Fibroblast of lung (primary cell): ENCODE measurements at places on chromosomes 7 and 10. TPM values are rescaled to one million over a fixed set of nuclear protein-coding genes. Genes with fewer than 3 reads are reported as not detected.

- no peaks in the 10 kb centered on the region for H3K27me3 ChIP-seq
- no peak overlapping the region for H3K4me3 ChIP-seq
- H3K36me3 ChIP-seq: no peaks in the 10 kb centered on the region
- no peak for DNase-seq
- no peaks in the 10 kb centered on the region for H3K4me1 ChIP-seq
Measured at GRCh38 chr10:72598769-72599701, 26.8 kb downstream of the MICU1 start.

- no peak overlapping the region for H3K27ac ChIP-seq
- no peak for DNase-seq
- H3K4me3 ChIP-seq: no peak overlapping the region
- H3K4me1 ChIP-seq: no peaks in the 10 kb centered on the region
Measured at GRCh38 chr10:122632576-122632975, 67.1 kb downstream of the C10orf120 start.

DNA sequence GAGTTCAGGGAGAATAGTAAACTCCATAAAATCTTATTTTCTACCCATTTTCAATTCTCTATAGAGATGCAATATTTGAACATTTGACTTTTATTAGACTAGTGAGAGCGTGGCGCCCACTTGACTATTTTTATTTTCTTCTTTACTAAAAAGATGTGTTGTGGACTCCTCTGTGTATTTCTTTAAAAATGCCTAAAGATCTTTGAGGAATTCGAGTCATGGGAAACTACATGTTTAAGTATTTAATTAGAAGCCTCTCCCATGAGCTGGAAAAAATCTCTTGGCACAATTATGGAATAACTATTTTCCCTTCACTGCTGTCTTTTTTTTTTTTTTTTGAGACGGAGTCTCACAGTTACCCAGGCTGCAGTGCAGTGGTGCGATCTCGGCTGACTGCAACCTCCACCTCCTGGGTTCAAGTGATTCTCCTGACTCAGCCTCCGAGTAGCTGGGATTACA, 124.2 kb downstream of the ARHGAP12 start:
- no peaks in the 10 kb centered on the region for H3K36me3 ChIP-seq
- no peak for DNase-seq
- no peaks in the 10 kb centered on the region for H3K4me1 ChIP-seq
- no peak overlapping the region for H3K27ac ChIP-seq

- H3K36me3 ChIP-seq: no peaks in the 10 kb centered on the region
- no peaks in the 10 kb centered on the region for H3K27me3 ChIP-seq
- H3K27ac ChIP-seq: no peak overlapping the region
- no peak overlapping the region for H3K4me3 ChIP-seq
- peaks cover 8% of the 10 kb centered on the region for H3K4me1 ChIP-seq
Measured at GRCh38 chr10:6382081-6382480, 179.3 kb downstream of the PFKFB3 start.

- H3K27ac ChIP-seq: no peak overlapping the region
- H3K4me3 ChIP-seq: no peak overlapping the region
- H3K4me1 ChIP-seq: no peaks in the 10 kb centered on the region
- DNase-seq: no peak
- H3K27me3 ChIP-seq: no peaks in the 10 kb centered on the region
Measured at GRCh38 chr7:127635659-127636285, 16.2 kb upstream of the SND1 start.

CYP17A1 gene
- not detected in 2 replicates for total RNA-seq
